Adrenal gland (tissue), 19 donors: ENCODE measurements at places on chromosomes 2 and 18.

- no peak for DNase-seq
Measured at GRCh38 chr2:45745231-45745630, 93.8 kb downstream of the PRKCE start.

DNA sequence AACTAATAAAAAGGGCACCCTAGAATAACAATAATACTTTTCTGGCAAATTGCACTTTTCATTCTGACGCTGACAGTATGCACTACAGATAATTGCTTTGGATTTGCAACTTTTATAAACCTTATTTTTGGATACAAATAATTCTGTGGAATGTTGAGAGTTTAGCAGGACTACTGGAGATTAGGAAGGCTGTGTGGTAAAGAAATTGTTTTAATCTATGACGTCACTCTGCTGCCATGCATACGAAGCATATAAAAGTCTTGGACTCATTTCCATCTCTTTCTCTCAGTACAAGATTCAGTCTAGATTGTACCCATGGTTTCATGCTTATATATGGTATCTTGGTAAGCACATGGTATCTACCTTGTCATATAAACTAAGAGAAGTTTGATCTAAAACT, 28.1 kb upstream of the ZCCHC2 start:
- no peak for DNase-seq

- DNase-seq, result no peak
Measured at GRCh38 chr18:23177433-23178072, 42.3 kb downstream of the CABLES1 start.

GRCh38 chr2:189522435-189523151, 58.0 kb downstream of the SLC40A1 start:
- no peak for DNase-seq

GRCh38 chr2:219783359-219783975, 156.0 kb downstream of the SLC4A3 start:
- DNase-seq, result no peak

GRCh38 chr2:181616715-181617114, 40.2 kb downstream of the CERKL start:
- no peak for DNase-seq

DNA sequence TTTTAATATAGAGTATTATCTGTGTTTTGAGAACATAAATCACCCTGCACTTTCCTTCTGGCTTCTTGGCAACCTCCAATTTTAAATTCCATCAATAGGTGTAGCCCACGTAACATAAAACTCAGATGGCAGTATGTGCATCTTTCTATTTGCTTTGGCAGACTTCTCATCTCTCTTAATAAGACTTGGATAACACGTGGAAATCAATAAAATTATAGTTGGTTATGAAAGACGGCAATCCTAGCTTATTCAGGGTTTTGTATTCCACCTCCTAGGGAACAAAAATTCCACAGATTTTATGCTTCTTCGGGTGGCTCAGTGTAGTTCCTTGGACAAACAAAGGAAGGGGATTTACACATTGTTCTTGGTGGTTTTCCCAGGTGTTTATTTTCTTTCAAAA, 299.3 kb downstream of the RND3 start:
- no peak for DNase-seq

GRCh38 chr18:79528316-79528695, 132.6 kb downstream of the NFATC1 start:
- no peak for DNase-seq

DNA sequence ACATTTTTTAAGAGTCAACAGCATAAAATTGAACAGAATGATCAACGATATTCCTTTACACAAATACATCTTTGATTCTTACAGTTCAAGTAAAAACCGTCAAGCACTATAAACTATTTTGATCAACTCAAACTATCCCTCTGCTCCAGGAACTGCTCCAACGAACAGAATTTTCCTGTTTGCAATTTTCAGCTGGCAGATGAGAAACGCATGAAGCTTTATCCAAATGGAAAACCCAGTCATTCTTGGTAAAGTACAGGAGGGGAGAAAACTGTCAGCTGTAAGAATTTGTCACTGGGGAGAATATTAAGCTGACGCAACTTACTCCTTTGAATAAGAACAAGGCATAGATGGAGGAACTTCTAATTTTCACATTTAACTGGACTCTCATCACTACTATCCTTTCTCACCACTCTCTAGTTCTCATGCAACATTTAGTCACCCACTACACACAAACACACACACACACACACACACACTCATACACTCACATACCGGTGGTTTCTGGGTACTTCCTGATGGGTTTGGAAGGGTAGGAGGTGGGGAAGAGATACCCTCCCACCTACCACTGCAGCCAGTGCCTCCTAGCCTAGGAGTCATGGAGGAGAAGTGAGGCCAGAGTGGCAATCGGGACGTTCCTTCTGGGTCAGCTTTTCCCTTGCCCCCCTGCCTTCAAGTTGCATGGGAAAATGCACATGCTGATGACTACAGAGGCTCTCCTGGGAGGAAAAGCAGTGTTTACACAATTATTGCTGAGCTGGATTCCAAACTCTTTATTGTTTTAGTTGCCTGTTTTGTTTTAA, 54.0 kb upstream of the SPATS2L start:
- DNase-seq, result no peak

DNA sequence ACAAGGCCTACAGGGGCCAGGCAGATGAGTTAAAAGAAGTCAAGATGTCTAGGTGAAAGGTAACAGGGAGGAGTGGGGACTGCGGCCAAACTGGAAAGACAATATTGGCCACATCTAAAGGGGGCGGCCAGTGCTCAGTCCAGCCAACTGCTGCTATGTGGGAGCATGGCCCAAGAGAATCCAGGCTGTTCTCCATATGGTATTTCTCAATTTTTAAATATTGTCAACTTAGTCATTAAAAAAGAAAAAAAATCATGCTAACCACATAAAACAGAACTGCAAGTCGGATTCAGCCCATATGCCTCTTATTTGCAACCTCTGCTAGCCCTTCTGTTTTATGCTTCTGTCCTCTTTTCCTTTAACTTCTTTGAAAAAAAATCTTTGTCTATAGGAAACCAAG, 14.8 kb downstream of the TRABD2A start:
- DNase-seq, result no peak

DNA sequence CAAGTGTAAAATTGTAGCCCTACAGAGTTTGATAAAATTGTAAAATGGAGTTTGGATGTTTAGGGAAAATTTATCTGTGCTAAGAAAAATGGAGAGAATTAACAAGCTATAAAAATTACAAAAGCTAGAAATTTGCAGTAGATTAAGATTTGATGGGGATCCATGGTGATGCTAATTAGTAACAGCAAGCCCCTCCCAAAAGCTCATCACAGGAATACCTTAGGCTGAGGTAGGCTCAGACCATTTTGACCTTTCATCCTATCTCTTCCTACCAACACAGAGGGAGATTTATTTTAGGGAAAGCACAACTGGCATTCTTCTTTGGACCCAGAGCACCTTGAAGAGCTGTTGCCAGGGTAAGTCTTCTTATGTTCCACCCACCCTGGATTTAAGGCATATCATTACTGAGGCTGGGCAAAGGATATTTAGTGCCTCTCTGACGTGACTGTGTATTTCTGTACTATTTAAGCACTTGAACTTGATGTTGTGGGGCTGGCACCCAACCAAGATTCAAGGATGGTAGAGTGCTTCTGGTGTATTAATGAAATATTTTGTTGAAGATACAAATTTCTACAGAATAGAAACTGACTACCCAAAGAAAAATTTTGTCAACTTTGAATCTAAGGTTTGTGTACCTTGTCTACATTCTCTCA, 70.8 kb upstream of the SLC39A10 start:
- DNase-seq, result no peak

GRCh38 chr2:19609266-19609665, 250.8 kb upstream of the OSR1 start:
- DNase-seq, result no peak

GRCh38 chr2:79876430-79876829, 363.6 kb downstream of the CTNNA2 start:
- no peak for DNase-seq

- DNase-seq, result no peak
Measured at GRCh38 chr2:200966770-200967169, 3.3 kb upstream of the ORC2 start.

GRCh38 chr18:58547864-58548263, 81.0 kb downstream of the ALPK2 start:
- DNase-seq, result no peak

DNA sequence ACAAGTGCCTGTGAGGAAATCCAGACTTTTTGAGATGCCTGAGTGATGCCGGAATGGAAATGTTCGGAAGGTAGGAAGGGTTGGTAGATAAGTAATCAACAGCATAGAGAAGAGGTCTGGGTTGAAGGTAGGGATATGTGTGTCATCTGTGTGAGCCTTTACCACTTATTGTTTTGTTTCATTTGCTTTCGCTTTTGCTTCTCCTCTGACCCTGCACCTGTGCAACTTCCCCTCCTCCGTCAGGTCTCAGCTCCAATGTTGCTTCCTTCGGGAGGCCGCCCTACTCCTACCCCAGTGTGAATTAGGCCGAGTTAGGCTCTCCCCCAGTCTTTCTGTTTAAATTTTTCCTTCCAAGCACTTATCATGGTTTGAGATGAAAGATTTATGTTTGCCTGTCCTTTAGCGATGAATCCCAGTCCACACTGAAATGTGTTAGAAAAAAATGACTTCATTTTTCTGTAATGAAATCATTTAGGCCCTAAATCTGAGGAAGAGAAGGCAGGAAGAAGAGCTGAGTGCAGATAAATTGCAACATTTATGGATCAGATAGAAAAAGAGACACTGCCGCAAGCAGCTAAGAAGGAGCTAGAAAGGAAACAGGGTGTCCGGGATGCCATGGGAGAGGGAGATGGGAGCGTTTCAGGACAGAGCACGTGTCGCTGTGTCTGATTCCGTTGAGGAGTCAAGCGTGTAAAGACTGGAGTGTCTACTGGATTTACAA, 139.6 kb upstream of the PELI1 start:
- no peak for DNase-seq

DNA sequence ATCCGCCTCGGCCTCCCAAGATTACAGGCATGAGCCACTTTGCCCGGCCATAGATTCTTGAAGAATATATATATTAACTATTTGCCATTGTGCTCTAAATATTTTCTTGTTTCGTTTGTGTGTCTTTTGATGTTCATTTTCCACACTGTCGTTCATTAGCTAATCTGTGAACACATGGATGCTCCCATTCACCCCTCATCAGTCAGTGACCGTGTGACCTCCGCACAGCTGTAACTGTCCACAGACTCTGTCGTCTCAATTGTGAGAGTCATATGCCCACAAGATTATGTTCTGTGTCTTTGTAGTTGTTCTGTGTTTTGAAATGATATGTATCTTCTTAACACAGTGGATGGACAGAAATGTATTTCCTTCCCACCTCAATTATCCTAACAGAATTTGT, 29.6 kb downstream of the RAMP1 start:
- DNase-seq, result no peak

DNA sequence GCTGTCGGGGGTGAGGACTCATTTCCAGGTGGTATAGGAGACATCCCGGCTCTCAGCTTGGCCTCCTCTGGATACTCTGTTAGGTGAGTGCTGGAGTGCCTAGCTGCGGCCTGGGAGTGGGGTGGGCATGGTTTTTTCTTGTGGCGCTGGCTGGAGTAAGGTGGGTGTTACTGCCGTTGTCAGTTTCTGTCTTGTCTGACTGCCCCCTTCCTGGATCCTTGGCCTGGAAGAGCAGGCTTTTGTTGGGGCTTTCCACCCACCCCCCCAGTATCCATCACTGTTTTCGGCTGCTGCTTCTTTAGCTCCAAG, 69.2 kb downstream of the DGKD start:
- no peak for DNase-seq
